Effector CD4-positive, alpha-beta T cell (primary cell): ENCODE measurements at places on chromosomes 2 and 18.

DNA sequence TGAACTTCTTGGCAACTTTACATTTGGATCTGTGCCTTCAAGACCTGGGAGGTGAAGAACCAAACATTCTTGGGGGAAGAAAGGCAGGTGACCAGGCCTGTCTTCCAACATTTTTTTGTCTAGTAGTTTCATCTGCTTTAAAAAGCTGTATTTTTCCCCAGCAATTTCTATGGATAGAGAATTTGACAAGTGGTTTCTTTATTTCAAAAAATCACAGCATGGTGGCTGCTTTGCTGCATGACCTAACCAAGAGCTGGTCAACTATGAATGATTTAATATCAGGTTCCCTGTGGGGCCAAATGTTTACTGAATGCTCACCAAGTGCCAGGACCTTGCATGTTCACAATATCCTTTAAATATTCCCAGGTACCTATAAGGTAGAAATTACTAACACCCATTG is 19.1 kb downstream of the LRP2 start:
- no peak for DNase-seq

- no peak for DNase-seq
These were observed 37.0 kb upstream of the METTL21A start for GRCh38 chr2:207662203-207662602.

DNA sequence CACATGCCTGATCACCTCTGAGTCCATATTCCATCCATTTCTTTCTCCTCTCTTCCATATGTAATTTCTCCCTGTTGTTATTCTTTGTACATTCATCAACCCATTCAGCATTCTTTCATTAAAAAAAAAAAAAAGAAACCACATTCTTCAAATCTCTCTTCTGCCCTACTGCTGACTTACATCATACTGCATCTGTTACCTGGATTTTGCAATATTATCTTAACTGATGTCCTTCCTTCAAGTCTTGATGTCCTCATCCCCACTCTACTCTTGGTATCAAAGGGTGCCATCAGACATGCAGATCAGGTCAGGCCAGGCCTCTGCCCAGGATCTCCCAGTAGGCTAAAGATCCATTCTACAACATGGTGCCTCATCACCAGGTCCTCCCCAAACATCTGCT is 90.6 kb downstream of the SGPP2 start:
- no peak for DNase-seq

DNA sequence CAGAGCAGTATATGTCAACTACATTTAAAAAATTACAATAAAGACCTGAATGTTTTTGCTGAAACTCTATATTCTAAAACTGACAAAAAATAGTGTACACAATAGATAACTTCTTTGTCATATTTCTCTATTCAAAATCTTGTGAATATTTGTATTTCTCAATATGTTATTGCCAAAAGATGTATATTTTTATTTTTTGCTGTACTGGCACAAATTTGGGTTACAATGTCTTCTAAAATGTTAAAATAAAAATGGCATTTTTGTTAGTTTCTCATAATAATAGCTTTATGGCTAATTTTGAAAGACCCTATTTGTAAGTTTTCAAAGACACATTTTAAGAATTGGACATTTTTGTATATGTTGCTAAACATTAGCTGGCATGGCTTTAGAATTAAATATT is 630 bp upstream of the ARHGEF33 start:
- DNase-seq: no peak

DNA sequence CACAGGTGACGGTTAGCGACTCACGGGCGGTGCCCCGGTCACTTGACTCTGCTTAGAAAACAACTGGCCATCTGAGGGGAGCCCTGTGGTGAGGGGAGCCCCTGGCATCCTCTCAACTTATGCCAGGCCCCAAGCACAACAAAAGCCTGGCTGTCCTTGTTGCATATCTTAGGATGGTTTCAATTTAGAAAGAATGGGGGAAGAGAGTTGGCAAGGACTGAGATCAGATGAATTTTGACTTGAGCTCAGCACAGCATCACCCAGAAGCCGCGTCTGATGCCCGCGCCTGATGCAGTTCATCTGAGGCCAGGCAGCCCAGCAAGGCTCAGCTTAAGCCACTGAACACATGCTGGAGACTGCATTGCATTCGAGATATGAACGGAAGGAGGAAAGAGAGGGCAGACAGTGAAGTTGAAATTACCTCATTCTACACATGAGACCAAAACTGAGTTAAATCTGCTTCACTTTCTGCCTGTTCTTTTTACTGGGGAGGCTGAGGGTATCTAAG is 36.8 kb downstream of the MYT1L start:
- no peak for DNase-seq
